CD4-positive, alpha-beta T cell treated with Interleukin-10 for 1 hour (primary cell): ENCODE measurements at places on chromosomes 16 and 17.

DNA sequence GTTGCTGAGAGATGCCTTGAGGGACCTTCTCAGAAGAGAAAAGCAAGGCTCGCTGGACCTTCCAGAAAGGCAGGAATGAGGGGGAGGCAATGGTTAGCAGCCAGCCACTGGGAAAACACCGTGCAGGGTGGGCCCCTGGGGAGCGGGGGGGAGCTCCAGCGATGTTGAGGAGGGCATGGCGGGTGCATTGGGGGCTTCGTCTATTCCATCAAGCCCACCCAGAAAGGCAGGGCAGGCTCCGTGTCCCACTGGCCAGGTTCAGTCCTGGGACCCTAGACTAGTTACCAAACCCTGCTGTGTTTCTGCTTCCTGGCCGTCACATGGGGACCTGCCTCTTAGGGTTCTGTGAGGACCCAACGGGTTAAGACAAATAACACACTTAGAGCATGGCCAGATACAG, 64.6 kb downstream of the AXIN2 start:
- DNase-seq = no peak

DNA sequence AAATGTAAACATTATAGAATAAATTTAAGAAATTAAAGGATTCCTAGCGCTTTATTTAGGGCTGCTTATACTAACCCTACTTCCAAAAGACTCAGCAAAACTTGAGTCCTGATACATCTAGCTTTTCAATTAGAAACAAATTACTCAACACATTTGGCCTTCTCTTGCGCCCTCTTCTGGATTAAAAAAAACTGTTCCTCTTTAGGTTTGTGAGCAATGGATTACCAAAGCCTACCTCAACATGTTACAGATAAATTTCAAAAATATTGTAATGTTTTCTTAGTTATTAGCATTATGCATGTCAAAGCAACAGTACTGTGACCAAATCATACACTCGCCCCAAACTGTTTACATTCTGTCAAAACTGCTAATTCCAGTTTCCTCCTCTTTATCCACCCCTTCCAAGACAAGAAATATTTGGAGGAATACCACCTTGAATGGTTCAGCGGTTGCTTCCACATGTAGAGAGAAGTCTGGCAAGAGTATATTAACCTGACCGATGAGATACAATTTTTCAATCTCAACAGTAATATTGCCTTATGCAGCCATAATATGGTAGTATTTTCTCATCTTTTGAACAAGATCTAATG, 2.7 kb downstream of the NUFIP2 start:
- peak; percentile 80 for DNase-seq

DNA sequence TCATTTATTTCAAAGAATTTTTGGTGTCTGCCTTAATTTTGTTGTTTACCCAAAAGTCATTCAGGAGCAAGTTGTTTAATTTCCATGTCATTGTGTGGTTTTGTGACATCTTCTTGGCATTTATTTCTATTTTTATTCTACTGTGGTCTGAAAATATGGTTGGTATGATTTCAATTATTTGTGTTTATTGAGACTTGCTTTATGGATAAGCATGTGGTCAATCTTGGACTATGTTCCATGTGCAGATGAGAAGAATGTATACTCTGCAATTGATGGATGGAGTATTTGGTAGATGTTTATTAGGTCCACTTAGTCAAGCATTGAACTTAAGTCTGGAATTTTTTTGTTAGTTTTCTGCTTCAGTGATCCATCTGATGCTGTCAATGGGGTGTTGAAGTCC, 383.0 kb downstream of the PMP22 start:
- DNase-seq = no peak

DNA sequence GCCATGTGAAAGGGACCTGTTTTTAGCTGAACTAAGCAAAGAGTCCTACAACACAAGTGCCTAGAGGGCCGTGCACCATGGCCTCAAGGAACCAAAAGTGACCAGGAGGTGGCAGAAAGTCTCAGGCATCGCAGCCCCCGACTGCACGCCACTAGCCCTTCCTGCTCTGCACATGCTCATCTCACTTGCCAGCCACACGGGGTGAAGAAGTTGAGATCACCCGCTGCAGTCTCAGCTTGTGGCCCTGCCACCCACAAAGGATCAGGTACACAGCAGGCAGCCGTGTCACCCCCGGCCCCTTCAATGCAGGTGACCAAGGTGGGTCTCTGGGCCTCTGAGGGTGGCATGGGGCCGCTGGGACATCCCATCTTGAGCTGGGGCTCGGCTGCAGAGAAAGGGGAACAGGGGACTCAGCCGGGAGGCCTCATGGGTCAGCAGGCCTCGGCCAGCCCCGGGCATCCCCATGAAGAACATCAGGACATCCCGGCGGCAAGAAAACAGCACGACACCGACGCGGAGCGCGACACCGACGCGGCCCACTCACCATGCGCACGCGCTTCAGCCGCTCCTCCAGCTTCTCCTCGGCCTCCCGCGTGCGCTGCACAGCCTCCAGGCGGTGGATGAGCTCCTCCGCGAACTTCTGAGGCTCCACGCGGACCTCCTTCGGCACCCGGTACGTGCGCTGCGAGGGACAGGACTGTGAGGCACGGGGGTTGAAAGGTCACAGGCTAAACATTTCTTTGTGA, 21.0 kb downstream of the PDIA2 start:
- DNase-seq = peak; percentile 20

DNA sequence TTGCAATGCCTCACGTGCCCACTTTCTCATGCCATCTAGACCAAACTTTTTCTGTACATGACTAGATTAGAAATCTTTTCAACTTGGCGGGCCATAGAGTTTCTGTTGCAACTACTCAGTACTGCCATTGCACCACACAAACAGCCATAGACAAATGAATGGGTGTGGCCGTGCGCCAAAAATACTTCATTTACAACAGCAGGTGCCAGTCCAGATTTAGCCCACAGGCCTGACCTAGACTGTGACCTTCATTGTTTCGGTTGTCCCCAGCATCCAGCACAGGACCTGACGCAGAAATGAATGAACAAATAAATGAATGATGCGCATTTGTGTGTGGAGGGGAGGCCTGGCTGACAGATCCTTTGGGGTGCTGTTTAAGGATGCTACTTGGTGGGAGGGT, 14.3 kb upstream of the PDK2 start:
- no peak for DNase-seq

DNA sequence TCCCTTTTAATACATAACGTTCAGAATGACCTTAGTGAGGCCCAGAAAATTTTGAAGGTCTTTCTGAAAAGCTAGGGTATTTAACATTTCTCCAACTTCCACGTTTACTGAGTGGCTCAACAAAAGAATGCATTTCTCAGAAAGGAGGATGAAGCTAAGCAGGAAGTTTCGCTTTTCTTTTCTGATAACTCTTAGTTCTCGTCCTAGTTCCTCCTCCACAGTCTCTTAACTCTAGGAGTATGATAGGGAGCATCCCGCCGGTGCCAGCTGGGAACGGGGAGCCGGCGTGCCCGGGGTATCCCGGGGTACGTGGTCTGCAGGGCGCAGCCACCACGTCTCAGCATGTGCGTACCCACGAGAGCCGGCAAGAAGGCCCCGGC, 363 bp downstream of the KARS1 start:
- DNase-seq = no peak

DNA sequence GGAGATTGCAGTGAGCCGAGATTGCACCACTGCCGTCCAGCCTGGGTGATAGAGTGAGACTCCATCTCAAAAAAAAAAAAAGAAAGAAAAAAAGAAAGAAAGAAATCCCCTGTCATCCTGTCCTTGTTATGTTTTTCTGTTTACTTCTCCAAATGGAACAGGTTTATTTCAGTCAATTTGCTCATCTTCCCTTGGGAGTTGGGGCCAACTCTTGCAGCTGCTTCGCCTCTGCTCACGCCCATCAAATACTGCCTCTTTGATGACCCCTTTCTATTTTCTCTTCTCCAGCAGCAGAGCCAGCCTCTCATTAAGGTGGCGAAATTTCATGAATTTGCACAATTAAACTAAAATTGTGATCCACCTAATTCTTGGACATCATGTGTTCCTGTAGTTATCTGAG, 173.4 kb downstream of the ZNF18 start:
- DNase-seq = no peak

DNA sequence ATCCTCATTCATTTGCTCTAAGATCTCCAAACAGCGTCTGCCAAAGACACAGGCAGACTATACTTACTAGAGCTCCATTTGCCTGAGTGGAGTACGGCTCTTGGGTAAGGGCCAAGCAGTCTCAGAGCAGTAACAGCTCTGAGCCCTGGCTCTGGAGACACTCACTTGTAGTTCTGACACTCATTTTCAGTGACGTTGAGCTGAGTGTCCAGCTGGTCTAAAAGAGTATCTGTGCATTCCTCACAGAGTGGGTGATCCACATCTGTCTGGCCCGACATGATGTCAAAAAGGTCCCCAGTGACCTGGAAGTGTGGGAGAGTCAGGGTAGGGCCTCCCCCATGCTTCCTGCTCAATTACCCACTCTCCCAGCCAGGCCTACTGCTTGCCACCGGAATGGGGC, 5.7 kb downstream of the BECN1 start:
- DNase-seq = no peak
